DMS 273 treated with DMSO at 0.1 percent for 48 hours (cell line): ENCODE measurements at places on chromosomes 3 and 15.

- DNase-seq: no peak
Observed at GRCh38 chr3:191420771-191421170, 40.2 kb upstream of the PYDC2 start.

DNA sequence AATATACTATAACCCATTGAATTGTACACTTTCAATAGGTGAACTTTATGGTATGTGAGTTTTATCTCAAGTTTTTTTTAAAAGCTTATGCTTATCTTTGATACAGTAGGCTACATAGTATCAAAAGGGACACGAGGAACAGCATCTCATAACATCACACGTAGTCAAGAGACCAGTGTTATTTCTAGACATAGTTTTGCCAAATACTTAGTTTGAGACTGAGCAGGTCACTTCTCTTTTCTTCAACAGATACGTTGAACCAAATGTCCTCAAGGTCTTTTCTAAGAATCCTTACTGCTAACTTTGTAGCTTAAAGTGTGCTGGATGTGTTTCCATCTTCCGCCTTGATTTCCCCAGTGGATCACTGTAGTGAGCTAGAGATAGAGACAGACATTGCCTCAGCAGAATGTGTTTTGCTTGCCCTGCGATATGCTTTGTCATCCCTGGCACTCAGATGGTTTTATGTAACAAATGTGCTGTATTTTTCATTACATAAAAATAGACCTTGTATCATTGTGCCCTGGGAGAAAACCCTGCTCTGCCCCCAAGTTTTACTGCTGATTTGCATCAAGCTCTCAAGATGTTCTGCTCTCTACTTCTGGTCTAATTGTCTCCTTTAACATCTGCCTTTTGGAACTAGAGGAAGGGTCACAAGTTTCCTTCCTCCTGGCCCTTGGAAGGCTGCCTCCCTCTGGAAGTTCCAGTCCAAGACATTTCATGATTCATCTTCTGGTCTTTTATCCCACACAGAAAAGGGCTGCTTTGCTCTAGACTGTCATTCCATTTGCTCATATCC lies 426.4 kb upstream of the RGMA start:
- DNase-seq: no peak

DNA sequence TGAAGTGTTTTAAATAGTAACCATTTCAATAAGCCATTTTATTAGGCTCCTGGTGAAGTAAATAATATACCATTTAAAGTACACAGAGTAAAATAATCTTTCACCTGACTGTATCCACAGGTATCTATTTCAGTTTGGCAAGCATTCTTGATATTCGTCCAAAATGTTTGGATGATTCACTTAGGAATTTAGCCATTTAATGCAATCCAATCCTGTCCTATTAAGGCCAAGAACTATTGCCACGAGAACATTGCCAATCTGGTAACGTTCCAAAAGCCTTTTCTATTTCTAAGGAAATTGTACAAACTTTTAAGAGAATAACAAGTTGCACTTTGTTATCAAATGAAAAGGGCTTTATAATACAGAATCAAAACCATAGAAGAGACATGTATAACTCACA lies 209.8 kb upstream of the THRB start:
- no peak for DNase-seq

GRCh38 chr3:153159771-153160397 lies 2.1 kb upstream of the RAP2B start:
- DNase-seq: no peak

DNA sequence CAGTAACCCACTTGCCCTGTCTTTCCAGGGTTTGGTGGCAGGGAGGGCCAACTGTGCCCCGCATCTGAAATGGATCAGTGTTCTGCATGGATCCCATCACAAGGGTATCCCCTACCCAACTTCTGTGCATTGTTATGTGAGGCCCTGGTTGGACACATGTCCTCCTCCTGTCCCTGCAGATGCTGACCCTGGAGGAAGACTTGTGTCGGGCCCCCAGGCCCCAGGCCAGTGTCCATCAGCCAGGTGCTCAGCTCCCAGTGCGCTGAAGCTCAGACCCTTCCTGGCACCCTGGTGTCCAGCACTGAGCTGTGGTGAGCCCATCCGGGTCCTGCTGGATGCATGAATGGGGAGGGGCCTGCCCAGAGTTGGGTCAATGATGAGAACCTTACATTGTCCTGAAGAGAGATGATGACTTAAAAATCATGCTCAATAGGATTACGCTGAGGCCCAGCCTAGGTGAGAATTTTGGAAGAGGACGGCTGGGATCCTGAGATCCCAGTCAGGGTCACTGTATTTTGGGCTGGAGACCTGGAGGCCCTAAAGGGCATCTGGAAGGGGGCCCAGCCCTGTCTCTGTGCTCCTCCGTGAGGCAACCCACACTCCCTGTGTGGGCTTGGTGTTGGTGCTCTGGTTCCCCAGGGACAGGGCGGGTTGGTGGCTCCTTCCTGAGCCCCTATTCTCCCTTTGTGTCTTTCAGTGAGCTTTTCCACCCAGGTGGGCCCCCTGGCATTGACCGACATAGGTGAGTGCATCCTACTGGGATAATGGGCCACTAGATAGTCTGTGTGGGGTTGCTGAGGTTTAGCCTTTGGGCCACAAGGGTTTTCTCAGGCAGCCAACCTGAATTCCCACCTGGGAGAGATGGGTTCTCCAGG lies 199.1 kb downstream of the UBE3A start:
- no peak for DNase-seq

DNA sequence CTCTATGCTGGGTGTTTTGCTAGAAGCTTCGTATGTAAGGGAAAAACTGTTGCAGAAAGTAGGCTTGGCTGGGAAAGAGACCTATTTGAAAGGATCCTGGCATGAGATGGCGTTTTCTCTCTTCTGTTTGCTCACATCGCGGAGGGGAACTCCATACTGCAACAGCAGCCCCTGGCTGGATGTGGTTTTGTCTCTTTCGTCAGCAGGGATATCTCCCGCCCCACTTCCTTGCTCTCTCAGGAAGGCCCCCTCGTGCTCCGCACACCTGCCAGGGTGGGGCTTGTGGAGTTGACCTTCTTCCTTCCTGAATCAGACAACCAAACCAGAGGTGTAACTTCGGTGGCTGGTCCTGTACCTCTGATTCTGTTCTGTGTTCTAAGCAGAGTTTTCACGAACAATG lies 26.4 kb upstream of the MYZAP start:
- no peak for DNase-seq

- DNase-seq: no peak
Observed at GRCh38 chr3:6989608-6990291, 128.8 kb downstream of the GRM7 start.

- no peak for DNase-seq
Observed at GRCh38 chr15:100187677-100188076, 154.1 kb downstream of the ADAMTS17 start.

- DNase-seq: no peak
Observed at GRCh38 chr3:178712247-178712646, 176.0 kb downstream of the KCNMB2 start.

- DNase-seq: no peak
Observed at GRCh38 chr3:9820946-9821345, 10.9 kb downstream of the TTLL3 start.

DNA sequence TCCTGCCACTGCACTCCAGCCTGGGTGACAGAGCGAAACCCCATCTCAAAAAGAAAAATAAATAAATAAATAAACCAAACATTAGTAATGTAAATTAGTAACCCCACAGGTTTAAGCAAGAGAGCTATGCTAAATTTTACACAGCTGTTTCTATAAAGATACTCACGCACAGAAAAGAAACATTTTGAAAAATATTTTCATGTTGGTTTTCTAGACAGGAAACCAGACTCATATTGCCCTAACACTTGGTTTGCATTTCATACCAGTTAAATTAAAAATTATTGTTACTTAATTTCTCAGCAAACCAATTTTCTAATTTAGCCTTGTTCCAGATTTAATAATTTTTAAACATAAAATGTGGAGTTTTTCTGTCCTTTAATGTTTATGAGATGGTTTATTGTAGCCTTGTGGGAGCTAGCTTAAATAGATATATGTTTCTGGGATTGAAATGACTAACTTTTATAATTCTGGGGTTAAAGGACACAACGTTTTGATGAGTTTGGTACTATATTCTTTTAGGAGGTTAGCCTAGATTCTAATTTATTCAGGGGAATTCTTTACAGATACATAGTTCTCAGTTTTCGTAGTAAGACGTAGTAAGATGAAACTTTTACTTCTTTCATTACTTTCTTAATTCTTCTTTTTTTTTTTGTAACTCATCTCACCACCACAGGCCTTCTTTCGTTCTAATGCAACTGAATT lies 42.6 kb upstream of the SLC4A7 start:
- no peak for DNase-seq

- no peak for DNase-seq
Observed at GRCh38 chr15:76793162-76793561, 112.0 kb downstream of the SCAPER start.

- DNase-seq: no peak
Observed at GRCh38 chr15:86570738-86571137, 491.1 kb downstream of the AGBL1 start.

DNA sequence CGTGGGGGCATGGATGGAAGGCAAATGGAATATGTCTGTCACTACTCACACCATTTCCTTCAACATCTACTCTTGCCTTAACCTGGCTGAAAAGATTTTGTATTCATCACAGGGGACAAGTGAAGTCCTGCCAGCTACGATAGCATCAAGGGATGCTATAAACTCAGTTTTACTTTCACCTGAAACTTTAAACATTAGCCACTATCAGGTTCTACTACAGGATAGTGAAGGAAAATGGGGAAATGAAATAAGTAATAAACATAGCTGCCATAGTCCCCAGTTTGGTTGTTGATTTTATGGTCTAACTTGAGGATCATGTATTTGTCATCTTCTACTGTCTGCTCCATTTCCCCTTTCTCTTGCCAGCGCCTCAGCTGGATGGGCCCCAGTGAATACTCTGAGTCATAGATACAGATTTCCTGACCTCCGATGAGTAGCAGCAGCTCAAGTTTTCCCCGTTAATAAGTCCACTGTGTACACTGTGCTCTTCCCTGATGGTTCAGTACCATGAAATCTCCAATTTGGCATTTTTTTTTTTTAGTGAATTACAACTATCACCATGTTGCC lies 338.2 kb upstream of the SLCO3A1 start:
- no peak for DNase-seq

DNA sequence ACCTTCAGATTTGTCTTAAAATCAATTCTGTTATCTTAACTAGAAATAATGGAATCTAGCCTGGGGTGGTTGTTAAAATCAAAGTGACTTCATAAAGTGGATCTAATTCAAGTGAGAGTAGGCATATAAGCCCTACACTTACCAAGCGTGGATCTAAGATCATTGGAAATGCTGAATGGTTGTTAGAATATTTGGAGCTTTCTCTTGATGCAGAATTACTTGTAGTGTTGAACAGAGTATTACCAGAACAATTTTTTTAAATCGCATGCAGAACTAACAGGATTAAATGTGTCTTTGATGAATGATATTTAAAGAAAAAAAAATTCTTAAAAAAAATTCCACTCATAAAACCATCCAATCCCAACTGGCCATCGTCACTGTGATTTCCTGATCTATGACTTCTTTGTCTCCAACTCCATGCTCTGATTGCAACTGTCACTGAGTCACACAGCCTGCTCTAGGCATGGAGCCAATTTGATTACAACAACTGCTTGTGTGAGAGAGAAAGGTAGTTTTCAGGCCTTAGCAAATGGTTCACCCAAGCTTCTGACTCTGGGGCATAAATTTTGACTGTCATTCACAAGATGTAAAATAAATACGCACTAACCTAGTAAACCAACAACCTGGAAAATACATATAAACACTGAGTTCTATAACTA lies 25.9 kb upstream of the SPRED1 start:
- DNase-seq: no peak

DNA sequence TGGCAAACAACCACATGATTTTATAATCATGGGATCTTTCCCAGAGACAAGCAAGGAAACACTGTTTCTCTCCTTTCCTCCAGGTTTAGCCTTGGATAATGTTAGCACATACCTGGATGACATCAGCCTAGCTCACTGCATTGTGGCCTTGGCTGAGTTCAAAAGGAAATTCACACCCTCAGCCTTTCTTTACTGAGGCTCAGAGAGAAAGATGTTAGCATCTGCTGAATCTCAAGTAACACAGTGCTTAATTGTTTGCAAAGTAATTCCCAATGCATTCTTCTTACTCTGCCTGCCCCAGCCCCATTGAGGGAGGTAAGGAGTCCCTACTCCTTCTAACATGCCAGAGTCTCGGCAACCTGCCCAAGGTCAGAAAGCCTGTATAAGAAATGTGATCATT lies 432.2 kb upstream of the LMCD1 start:
- no peak for DNase-seq

DNA sequence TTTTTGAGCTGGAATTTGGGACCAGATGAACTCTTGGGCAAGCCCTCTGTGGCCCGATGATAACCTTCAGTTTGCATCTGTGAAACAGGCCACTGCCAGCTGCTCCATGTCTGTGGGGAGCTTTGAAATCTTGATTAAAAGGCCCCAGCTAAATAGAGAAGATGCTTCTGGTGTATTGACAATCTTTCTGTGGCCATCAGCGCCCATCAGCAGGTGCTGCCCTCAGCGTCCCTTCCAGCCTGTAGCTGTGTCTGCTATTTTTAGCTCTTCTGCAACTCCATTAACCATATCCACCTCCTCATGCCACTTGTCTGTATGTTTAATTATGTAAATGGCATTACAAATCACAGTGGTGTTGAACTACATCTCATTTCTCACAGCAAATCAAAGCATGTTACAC lies 54.0 kb downstream of the CHCHD6 start:
- DNase-seq: no peak

GRCh38 chr3:147640781-147641180 lies 231.6 kb downstream of the ZIC1 start:
- no peak for DNase-seq

GRCh38 chr3:56612146-56612545 lies 55.2 kb downstream of the CCDC66 start:
- DNase-seq: no peak

DNA sequence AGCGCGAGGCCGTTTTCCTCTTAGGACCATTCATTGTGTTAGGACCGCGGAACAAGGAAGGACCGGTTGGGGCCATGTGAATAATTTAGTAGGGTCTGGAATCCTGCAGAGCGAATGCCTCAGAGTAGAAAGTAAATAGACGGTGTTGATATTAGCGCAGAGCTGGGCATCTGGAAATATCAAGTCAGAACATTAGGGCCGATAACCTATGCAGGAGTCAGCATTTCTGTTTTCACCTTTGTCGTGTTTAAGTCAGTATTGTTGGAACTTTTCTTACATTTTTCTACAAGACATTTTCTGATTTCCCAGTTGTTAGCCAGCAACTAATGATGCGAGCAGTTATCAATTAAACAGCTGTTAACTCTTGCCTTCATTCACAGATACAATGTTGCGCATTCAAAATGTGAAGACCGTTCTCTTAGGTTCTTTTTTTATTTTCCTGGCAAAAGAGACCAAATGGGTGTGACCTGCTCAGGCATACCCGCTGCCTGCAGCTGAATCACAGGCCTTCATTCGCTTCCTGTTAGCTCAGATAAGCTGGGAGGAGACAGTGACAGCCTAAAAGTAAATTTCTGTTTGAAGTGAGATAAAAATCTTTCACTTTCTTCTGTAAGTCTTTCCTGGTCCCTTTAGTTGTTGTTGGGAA lies 966 bp upstream of the PKM start:
- DNase-seq: peak; percentile 77

- no peak for DNase-seq
Observed at GRCh38 chr3:26422415-26422814, 200.2 kb upstream of the LRRC3B start.
